ENCODE measurements at places on chromosomes 1 and 21.

DNA sequence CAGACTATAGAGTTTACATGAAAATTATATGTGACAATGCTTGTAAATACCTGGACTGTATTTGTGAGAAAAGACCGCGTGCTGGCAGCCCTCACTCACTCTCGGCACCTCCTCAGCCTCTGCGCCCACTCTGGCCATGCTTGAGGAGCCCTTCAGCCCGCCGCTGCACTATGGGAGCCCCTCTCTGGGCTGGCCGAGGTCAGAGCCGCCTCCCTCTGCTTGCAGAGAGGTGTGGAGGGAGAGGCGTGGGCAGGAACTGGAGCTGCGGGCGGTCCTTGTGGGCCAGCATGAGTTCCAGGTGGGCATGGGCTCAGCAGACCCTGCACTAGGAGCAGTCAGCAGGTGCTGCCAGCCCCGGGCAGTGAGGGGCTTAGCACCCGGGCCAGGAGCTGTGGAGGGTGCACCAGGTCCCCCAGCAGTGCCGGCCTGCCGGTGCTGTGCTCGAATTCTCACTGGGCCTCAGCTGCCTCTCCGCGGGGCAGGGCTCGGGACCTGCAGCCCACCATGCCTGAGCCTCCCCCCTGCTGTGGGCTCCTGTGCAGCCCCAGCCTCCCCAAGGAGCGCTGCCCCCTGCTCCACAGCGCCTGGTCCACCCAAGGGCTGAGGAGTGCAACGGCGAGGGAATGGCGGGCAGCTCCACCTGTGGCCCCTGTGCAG, 482.5 kb downstream of the AGBL4 start:
- DNase-seq = no peak

- DNase-seq = no peak
Observed at GRCh38 chr1:231194476-231194842, 32.6 kb downstream of the TRIM67 start.

DNA sequence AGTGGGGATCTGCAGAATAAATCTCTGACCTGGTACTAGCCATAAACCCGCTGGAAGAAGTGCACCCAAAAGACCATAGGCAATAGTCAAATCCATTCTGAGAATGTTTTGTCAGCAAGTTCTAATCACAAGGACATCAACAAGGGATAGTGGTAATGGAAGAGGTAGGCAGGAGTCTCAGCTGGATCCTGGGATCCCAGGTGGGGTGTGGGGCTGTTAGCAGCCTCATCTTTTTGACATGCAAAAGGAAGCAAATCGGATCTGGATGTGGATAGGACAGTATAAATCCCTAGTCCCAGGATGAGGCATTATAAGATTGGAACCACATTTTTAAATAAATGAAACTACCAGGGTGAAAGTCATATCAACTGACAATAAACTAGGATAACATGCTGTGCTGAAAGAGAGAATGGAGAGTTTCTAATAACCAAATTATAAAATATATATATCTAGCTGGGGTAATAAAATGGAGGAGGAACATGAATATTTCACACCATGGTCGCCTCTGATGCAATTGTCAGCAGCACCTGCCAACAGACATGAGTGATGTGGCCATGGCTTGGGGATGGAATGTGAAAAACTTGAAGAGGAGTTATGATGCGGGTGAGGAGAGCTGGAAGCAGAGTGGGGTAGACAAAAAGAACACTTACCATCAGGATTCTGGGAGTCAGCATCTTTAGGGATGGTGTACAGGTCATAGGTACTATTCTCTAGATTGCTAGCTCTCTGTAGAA, 23.7 kb upstream of the PEX19 start:
- peak; percentile 14 for DNase-seq

DNA sequence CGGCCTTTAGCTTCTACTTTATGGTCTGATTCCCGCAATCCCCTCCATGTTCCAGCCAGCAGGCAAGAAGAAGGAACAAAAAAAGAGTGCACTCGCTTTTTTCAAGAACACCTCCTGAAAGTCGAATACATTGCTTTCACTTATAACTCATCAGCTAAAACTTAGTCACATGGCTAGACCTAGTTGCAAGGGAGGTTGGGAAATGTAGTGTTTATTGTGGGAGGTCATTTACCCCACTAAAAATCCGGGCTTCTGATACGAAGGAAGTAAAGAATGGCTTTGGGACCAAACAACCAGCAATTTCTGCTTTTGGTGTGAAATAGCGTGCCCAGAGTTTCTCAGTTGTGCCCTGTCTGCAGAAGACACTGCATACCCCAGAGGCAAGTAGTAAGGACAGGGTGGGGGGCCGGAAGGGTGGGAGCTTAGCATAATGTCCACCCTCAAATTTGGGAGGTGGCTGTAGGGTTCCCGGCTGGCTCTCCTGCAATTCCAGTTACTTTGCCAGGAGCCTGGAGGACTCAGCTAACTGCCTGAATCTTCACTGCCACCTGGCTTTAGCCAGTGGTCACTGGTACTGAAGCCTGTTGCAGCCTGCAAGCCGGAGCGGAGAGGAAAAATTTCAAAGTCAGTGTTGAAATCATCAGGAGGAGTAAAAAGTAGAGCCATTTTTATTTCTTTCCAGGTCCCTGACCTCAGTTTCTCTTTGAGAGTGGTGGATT, 57.7 kb upstream of the F3 start:
- DNase-seq = peak; percentile 50

DNA sequence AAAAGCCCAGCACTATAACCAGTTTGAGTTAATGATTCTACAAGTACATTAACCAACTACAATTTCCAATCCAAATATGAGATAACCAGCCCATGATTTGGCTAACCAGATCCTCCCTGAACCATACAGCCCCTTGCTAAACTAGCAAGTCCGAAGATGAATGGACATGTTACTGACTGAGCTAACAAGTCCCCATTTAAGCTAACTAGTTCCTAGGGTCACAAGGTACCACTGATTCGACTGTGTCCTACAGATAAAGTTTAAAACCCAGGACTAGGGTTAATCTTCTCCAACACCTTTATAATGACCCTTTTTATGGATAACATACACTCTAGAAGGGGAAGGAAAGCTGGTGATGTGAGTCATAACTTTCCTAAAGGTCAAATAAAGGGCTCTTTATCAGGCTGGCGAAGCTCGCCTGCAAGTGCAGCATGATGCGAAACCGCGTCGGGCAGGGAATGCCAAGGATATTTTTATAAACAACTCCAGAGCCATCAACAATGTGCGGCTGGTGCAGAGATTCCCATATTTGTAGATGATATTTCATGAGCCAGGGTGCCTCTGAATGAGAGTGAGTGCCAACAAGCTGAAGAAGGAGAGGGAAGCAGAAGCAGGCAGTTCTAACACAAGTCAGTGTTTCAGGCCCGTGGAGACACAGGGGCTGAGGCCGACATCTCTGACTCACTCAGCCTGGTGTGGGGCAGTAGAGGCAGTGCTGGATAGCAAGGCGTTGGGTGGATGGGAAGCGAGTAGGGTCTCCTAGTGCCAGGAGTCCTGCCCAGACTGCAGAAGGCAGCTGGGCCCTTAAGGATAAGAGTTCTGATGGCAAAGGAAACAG, 75.6 kb upstream of the ROR1 start:
- no peak for DNase-seq

DNA sequence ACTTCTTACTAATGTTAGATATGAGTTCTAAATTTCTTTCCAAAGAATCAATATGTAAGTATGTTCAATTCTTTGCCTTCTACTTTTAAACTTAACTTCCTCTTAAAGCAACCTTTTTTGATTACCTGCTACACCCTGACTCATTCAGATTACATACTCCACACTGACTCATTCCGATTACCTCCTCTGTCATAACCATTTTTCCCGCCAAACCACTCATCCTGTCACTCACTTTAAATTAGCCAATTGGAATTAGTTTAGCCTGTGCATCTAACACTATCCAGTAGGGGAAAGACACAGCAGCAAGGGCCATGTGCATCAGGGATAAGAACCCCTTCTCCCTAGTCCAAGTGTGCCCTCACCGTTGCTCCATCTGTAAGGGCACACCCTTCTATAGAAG, 815.5 kb downstream of the BRINP3 start:
- no peak for DNase-seq

GRCh38 chr1:170407138-170407537, 124.8 kb upstream of the GORAB start:
- no peak for DNase-seq

- DNase-seq = no peak
Observed at GRCh38 chr1:208335371-208336136, 91.4 kb upstream of the PLXNA2 start.

- no peak for DNase-seq
Observed at GRCh38 chr1:24886241-24886640, 43.8 kb downstream of the RUNX3 start.

DNA sequence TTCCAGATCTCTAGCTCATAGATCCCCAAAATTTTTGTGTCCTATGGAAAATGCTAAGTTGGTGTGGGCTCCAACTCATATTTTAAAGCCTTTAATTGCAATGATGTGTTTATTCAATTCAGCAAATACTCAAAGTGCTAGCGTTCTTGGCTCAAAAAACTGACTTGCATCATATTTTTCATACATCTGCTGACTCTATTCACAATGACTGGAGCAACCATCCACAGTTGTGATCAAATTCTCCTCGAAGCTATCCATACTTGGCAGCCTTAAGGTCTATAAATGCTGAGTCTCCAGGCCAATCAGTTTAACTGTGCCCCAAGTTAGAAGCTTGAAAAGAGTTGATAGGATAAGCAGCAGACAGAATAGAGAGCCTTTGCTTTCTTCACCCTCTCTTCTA, 2.9 kb upstream of the ATP1A1 start:
- DNase-seq = no peak

- no peak for DNase-seq
Observed at GRCh38 chr1:111961773-111962565, 27.5 kb downstream of the KCND3 start.

GRCh38 chr21:37073417-37074196, 553 bp downstream of the TTC3 start:
- DNase-seq = peak; percentile 44

GRCh38 chr21:45385549-45386050, 19.4 kb upstream of the COL18A1 start:
- DNase-seq = no peak

GRCh38 chr1:214603819-214604252, 841 bp downstream of the CENPF start:
- DNase-seq = no peak

DNA sequence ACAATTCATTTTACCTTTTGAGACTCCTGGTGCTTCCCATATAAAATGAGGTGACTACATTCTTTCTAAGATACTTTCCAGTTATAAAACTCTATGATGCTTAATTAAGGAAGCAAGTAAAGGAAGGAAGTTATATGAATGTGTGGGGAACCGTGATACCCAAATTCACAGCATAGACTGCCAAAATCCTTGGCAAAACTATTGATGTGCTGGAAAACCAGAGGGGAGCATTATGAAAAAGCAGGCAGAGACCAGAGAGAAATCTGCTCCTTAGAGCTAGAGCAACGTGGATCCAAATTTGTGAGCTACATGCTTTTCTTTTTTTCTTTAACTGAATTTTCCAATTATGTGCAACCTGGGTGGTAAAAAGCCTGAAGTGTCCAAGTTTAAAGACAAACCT, 201.4 kb upstream of the USP25 start:
- no peak for DNase-seq

- no peak for DNase-seq
Observed at GRCh38 chr1:12172042-12172851, 5.5 kb downstream of the TNFRSF1B start.

- no peak for DNase-seq
Observed at GRCh38 chr1:53190210-53190611, 6.4 kb upstream of the CPT2 start.

DNA sequence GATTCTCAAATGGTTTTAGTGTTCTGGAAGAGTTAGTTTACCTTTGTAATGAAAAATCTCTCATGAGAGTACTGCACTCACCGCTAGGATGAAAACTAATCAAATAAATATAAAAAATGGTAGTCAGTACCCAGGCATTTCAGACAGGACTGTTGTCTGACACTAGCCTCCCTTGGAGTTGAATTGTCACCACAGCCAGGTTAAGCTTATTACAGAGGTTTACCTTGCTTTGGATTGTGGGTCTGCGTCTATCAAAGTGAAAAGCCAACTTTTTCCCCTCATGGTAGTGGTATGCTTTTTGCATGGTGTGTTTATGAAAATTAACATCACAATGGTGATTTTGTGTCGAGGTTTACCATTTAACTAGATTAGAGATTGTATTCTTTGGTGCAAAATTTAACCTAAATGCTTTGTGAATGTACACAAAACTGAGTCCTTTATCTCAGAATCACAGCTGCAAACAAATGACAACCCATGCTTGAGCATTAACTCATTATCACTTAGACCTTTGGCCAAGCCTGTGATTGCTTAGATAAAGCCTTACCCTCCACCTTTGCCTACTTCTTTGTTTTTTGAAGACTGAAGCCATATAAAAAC, 20.1 kb downstream of the RAP1A start:
- DNase-seq = no peak

- DNase-seq = no peak
Observed at GRCh38 chr21:46155514-46156377, at the start of gene FTCD. Gene FTCD (minus strand): TSS chr21:46155579. CDS start chr21:46155523, 56 bp downstream.

DNA sequence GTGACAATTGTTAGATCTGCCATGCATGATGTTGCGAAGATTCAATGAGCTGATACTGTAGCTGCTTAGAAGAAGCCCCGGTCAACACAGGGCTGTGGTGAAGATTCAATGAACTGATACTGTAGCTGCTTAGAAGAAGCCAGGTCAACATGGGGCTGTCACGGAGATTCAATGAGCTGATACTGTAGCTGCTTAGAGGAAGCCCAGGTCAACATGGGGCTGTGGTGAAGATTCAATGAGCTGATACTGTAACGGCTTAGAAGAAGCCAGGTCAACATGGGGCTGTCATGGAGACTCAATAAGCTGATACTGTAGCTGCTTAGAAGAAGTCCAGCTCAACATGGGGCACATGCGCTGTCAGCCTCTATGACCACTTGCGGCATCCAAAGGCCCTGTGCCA, 18.8 kb upstream of the BACE2 start:
- no peak for DNase-seq

GRCh38 chr1:117810553-117810952, 118.9 kb downstream of the GDAP2 start:
- DNase-seq = peak; percentile 74

GRCh38 chr1:33696311-33696710, 167.6 kb upstream of the HMGB4 start:
- no peak for DNase-seq

DNA sequence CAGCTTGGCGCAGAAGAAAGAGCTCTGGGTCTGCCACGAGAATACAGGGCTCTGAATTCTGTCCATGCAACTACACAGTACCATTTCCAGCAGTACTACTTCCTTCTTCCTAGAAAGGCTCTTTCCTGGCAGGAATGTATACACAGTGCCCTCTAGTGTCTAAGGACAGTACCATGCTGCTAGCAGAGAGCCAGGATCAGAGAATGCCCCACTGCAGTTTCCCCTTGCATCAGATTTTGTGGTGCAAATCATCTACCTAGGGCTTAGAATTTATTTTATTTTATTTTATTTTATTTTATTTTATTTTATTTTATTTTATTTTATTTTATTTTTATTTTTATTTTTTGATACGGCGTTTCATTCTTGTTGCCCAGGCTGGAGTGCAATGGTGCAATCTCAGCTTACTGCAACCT, 50.8 kb downstream of the PAX7 start:
- DNase-seq = peak; percentile 31
